ENCODE measurements at places on chromosomes 5 and 9.

- peak; percentile 36 for DNase-seq
Measured at GRCh38 chr9:21027295-21027694, 4.1 kb downstream of the HACD4 start.

- DNase-seq: no peak
Measured at GRCh38 chr5:18152671-18153070, 518.4 kb downstream of the TAF11L14 start.

- DNase-seq: no peak
Measured at GRCh38 chr5:147340941-147341340, 106.1 kb downstream of the STK32A start.

DNA sequence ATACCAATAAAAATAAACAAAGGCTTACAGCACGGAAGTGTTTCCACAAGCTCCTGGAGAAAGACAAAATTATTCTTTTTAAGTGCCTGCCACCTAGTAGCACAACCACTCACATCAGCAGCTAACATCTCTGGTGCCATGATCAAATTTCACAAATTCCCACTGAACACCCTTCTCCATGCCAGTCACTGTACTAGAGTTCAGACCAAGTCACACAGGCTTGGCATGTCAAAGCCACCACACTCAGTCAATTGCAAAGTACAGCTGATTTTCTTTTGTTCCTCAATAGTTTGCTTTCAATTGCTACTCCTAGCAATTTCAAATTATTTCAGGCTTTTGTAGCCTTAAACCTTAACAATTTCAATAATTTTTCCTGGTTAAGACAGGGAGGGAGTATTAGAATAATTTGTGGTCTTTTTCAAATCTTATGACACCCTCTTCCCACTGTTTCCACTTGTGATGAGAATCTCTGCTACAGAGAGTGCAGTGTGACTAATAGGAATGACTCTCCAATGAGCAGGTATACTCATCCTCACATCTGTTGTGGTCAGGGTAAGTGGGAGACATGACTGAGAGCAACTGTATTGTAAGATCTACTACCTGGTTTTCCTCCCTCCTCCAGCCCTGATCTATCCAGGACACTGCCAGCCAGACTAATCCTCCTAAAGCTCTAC, 46.2 kb downstream of the RNF145 start:
- peak; percentile 95 for DNase-seq

GRCh38 chr5:72157625-72157962, 50.3 kb downstream of the MAP1B start:
- DNase-seq: no peak

- DNase-seq: no peak
Measured at GRCh38 chr9:87180361-87180760, 233.1 kb upstream of the GAS1 start.

- no peak for DNase-seq
Measured at GRCh38 chr5:124658867-124659557, 87.4 kb downstream of the ZNF608 start.

- DNase-seq: peak; percentile 42
Measured at GRCh38 chr5:174311531-174312269, 266.2 kb downstream of the NSG2 start.

DNA sequence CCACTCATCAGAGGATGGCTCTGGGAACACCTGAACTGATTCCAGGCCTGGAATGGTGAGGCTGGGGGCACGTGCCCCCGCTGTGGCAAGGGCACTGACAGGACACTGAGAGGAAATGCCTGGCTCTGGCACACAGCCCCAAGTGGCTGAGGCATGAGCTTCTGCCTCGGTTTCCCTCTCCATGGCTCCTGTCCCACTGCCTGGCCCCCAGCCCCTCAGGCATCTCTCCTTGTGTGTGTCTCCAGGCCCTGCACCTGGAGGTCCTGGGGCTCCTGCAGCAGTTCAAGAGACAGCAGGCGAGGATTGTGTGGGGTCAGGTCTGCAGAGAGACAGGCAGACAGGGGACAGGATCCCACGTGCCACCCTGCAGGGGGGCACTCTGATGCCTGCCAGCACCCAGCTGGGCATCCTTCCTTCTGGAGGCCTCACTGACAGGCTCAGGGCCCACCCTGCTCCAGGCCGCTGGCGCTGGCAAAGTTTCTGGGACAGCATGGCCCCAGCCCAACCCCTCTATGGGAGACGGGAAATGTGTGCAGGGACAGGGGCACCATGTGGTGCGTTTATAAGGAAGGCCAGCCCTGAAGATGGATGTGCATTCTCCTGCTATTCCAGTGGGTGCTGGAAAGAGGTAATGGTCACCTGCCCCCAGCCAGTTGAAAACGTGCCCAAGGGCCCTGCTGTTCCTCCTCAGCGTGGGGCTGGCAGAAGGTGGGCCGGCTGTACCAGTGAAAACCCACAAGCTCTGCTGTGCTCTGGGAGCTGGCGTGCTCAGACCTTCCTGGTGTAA, 66.0 kb downstream of the RASGEF1C start:
- DNase-seq: no peak

DNA sequence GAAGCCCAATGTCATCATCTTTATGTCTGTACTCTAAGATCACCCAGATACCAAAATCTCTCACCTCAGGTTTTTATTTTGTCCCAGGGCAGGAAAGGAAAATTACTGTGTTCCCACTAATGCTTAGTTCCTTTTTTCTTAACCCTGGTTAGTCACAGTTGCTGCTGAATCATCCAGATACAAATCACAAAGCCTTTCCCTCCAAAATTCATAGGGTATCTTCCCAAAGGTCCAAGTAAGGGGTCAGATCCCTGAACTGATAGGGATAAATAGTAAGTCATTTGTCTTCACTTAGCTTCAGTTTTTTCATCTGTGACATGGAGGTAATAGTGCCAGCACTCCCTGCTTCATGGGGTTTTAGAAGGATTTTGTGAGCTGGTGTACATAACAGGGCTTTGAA, 2.2 kb downstream of the PLCXD3 start:
- DNase-seq: peak; percentile 5

- DNase-seq: no peak
Measured at GRCh38 chr9:85016384-85017006, 347.0 kb downstream of the NTRK2 start.

GRCh38 chr5:67880511-67880805, 335.1 kb upstream of the PIK3R1 start:
- DNase-seq: no peak

DNA sequence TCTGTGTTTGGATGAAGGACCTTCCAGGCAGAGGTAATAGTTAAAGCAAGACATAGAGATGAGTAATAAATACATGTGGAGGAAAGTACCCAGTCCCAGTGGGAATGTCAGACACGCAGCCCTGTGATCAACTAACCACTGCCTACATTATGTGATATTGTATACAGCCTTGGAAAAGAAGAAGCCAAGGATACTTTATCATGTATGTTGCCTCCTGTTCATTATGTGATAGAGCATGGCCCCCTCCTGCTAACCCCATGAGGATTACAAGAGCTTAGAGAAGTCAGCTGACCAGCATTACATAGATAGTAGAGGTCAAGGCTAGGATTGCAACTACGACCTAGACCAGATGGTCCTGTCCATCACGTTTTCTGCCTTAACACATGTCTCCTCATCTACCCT, 497.0 kb upstream of the TNC start:
- DNase-seq: peak; percentile 15

- no peak for DNase-seq
Measured at GRCh38 chr5:1975406-1975715, 92.6 kb upstream of the IRX4 start.

DNA sequence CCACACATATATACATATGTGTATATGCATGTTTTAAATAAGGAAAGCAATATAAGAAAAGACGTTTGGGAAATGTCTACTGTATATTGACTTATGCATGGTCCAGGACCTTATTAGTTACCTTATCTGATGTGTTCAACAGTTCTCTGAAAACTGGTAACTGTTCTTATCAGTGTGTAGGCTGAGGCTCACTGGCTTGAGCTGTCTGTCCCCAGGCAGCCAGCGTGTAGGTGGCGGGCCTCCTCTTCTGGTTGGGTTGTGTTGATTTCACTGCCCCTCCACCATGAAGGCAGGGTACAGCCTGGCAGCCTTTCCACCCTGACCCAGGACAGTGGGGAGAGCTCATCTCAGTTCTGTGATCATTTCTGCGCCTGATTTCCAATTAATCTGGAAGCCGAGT, 38.7 kb upstream of the SEMA4D start:
- no peak for DNase-seq

GRCh38 chr9:84839541-84839940, 170.0 kb downstream of the NTRK2 start:
- peak; percentile 6 for DNase-seq
